ENCODE measurements at places on chromosomes 6 and 20.
A peak's percentile ranks its signal among the peaks of the same experiment; 100 is the strongest.

GRCh38 chr20:11091511-11091910 is 417.7 kb upstream of the JAG1 start:
- DNase-seq = peak; percentile 42

GRCh38 chr6:151063352-151063751 is 176.4 kb upstream of the AKAP12 start:
- DNase-seq = peak; percentile 85

DNA sequence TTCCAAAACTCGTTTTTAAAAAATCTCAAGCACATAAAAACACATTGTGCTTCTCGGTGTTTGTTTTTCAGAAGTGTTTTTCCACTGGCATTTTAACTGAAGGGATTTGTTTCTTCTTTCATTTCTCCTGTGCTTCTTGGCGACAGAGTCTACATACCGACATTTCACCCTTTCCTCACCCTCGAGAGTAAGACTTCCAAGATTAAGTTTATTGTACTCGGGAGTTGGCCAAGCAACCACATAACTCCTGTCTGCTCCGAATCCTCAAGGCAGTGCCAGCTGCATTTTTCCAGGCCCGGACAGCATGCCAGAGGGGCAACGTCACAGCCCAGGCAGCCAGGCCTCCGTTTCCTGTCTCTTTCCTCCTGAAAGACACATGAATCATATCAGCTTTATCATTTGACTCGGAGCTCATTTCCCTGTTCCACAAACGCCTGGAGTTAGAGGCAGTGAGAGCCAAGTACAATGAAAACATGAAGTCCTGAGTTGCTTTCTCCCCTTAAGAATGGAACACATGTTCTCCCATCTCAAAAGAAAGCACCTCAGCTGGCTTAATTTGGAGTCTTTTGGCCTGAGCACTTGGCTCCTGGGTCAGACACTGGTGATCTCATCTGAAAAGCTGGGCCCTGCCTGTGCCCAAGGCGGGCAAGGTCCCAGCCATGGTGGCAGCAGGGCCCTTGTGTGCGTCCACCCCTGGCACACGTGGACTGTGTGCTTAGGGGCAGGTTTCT is 23.2 kb upstream of the FAM50B start:
- peak; percentile 99 for DNase-seq

DNA sequence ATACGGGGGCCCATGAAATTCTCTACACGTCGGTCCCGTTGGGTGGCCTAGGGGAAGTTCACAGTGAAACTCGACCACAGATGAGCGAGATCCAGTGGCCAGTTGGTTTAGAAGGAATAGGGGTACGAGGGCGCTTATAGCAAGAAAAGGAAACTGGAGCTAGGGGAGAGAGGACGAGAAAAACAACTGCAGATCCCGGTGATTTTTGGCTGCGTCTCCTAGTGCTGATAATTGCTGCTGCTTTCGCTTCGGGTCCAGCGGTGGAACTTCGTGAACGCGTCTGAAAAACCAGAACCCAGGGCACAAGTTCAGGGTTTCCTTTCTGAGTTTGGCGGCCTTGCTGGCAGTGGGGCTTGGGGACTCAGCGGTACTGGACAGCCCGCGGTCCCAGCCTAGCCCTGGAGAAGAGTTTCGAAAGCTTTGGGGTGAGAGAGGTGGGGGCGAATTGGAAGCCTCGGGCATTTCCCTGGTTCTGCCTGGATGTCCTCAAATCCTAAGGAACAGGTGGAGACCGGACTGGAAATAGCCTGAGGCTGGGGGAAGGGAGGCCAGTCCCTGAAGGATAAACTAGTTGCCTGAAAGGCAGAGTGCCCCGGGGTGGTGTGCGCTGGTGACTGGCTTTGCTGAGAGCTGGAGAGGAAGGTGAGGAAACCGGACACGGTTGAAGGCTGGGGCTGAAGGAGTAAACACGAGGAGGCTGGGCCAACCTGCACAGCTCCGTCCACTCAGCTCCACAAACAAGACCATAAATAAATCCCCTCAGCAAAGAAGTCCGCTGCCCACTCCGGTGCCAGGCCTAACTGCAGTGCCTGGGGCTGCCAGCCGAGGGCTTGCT is 793 bp downstream of the GMPR start:
- peak; percentile 39 for DNase-seq

- DNase-seq = no peak
Observed at GRCh38 chr6:28082939-28083338, 2.6 kb downstream of the ZNF165 start.

GRCh38 chr20:16397086-16397485 is 176.2 kb downstream of the KIF16B start:
- no peak for DNase-seq

- DNase-seq = no peak
Observed at GRCh38 chr6:106370639-106371038, 10.1 kb downstream of the CRYBG1 start.

- DNase-seq = peak; percentile 8
Observed at GRCh38 chr6:116439522-116440051, 21.6 kb upstream of the CALHM6 start.

DNA sequence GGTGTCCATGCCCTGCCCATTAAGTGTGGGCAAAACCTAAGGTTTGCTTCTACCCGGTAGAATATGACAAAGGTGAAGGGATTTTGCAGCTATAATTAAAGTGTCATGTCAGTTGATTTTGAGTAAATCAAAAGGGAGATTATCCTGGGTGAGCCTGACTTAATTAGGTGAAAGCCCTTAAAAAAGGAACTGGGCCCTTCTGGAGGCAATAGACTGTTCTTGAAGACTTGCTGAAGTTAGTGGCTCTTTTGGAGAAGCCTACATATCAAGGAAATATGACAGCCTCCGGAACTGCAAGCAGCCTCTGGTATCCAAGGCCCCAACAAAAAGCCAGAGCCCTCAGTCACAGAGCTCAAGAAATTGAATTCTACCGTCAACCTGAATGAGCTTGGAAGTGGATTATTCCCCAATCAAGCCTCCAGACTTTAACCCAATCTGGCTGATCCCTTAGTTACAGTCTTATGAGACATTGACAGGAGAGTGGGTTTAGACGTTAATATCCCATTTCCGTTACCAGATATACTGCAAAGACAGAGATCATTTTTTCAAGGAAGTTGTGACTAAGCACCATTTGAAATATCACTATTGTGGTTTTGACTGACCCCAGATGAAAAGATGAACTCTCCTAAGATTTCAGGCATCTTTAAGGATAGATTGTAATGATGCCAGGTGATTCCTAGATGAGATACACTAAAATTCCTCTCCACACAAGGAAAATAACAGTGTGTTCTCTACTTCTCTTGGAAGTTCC is 303.4 kb downstream of the PLCB1 start:
- DNase-seq = no peak

DNA sequence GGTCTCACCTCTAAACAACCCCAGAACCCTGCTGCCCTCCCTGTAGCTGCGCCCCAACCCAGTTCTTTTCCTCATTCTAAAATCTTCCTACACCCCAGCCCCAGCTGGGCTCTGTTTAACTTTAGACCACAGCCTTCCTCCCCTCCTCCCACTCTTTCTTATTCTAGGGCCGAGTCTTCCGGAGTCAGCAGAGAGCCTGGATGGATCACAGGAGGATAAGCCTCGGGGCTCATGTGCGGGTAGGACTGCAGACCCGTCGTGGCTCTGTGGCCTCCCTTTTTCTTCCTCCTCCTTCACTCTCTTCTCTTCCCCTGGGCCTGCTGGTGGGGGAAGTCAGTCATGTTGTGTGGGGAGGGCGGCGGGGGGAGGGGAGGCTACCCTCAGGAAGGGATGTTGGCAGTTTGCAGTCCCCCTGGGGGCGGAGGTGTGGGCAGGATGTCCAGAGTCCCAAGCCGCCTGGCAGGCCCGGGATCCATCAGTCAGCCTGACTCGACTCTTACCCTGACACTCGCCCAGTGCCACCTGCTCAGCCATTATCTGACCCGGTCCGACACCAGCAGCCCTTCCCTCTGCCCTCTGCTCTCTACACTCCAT is 8.1 kb downstream of the CAPN11 start:
- DNase-seq = no peak

DNA sequence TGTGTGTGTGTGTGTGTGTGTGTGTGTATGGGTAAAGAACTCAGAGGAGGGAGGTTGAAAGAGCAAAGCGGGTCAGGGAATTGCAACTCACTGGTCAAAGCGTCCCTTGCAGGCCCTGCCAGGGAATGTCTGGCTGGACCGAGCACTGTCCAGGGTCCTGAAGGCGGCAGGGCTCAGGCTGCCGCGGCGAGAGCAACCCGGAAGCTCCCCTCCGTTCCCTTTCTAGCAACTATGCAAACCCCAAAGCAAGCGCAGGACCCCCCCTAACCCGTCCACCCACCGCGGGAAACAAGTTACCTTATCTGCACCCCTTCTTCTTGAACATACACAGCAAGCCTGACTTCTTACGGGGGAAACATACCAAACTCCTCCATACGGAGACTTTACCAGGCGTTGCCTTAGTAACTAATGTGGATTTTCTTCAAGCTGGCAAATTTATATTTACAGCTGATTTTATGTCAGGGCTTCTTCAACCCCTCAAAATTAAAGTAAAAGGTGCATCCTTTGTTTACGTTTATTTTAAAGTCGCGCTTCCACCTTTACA is 538 bp upstream of the GRM1 start:
- peak; percentile 61 for DNase-seq

- no peak for DNase-seq
Observed at GRCh38 chr20:1840817-1841553, 54.2 kb upstream of the SIRPA start.

All from cardiac fibroblast (primary cell).